ENCODE measurements at places on chromosomes 12 and 14. TPM values are rescaled to one million over a fixed set of nuclear protein-coding genes. Genes with fewer than 3 reads are reported as not detected.

Gene NUP37
- polyA plus RNA-seq = 26.7 TPM

Gene SPX
- polyA plus RNA-seq = 28.2 TPM

Gene GPR65
- polyA plus RNA-seq = 0.62 TPM

Gene WNT5B
- 3.4 TPM for polyA plus RNA-seq

Gene CCDC196
- not detected for polyA plus RNA-seq

Gene DBX2
- polyA plus RNA-seq = not detected

Gene ABCD2
- polyA plus RNA-seq = 0.17 TPM

Gene GZMH
- 1.9 TPM for polyA plus RNA-seq

Gene KRT2
- not detected for polyA plus RNA-seq

Gene FIGNL2
- polyA plus RNA-seq = 3.1 TPM

Gene GPD1
- polyA plus RNA-seq = 139 TPM

Gene BEGAIN
- 0.52 TPM for polyA plus RNA-seq

Gene CMKLR1
- polyA plus RNA-seq = 6.1 TPM

Gene C3AR1
- polyA plus RNA-seq = 2.9 TPM

Gene KRT77
- not detected for polyA plus RNA-seq

Gene PHETA1
- polyA plus RNA-seq = 6.3 TPM

Gene YEATS4
- polyA plus RNA-seq = 15.6 TPM

Gene RERG
- 29.3 TPM for polyA plus RNA-seq

Gene KCTD10
- 23.6 TPM for polyA plus RNA-seq

Gene HPD
- 393 TPM for polyA plus RNA-seq

Gene SOCS2
- 32.2 TPM for polyA plus RNA-seq

Gene ASCL1
- not detected for polyA plus RNA-seq

Gene UNC79
- polyA plus RNA-seq = 0.56 TPM

Gene RFX4
- polyA plus RNA-seq = not detected

Gene HOXC10
- 49.7 TPM for polyA plus RNA-seq

Gene DEGS2
- 25.1 TPM for polyA plus RNA-seq

Gene CPSF2
- 12.3 TPM for polyA plus RNA-seq

Gene GARIN6
- polyA plus RNA-seq = not detected

Gene MARCHF9
- 38.4 TPM for polyA plus RNA-seq

Gene GLI1
- polyA plus RNA-seq = 1.4 TPM

Gene DTX1
- 7.3 TPM for polyA plus RNA-seq

Gene FOXM1
- polyA plus RNA-seq = 1.3 TPM

Gene AICDA
- polyA plus RNA-seq = not detected

Measured in kidney (tissue), 22 donors.